ENCODE measurements at places on chromosomes 12 and 14. TPM values are rescaled to one million over a fixed set of nuclear protein-coding genes. Genes with fewer than 3 reads are reported as not detected.

- no peak for DNase-seq
Observed at GRCh38 chr14:97945631-97946030, 1148.4 kb downstream of the VRK1 start.

DNA sequence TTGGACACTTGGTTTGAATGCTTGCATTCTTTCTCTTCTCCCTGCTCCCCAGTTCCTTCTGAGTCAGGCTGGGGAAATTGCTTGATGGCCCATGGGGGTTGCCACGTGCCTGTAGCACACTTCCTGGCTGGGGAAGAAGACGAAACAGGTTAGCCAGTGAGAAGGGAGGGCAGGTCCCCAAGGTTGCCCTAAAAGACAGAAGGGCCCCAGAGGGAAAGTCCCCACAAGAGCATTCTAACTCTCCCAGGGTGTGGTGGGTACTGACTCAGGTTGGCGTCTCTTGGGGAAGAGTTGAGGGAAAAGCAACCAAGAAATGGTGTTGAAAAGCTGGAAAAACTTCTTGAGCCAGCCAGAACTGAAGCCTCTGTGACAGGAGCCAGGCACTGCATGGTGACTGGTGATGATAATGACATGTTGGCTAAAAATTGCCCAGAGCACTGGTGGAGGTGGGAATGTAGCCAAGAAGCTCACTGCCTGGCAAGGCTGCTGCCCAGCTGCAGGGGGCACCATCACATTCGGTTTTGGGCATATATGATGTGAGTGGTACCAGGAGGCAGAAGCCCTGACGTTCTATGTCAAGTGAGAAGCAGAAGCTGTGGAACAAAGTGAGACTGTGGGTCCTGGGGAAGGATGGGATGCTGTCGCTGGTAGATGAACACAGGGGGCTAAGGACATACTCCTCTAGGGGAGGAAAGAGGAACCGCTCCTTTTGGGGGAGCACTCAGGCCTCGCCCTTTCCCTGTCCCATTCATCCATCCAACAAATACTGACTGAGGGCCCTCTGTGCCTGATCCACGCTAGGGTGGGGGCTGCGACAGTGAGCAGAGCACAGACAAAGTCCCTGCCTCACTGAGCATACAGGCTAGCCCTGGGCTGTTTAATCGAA lies 8.1 kb upstream of the RABGGTA start:
- no peak for DNase-seq

GRCh38 chr14:100679707-100680438 lies 46.8 kb upstream of the DLK1 start:
- DNase-seq, result no peak

DNA sequence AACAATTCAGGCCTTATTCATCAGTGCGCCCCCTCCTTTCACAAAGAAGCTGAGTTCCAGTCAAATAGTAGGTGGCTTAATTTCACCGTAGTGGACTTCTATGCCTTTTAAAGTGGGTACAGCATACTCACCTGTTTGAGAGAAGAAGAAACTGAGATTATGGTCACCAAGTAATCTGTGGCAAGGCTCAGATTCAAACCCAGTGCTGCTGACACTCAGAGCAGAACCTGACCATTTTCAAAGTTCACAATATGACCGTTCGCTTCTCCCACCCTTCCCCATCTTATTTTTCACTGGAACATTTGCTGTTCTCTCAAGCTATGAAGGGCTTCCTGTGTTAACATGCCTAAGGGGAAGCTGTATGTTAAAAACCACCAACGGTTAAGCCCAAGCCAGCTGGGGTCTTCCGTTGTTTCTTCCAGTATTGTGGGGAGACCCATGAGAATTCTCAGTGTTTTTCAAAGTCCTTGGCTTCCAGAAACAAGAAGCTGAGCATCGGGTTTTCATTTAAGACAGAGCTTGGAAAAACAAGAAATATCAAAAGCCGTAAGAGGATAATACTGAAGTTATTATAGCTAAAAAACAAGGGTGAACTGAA lies 6.1 kb upstream of the PSMA6 start:
- DNase-seq, result no peak

DNA sequence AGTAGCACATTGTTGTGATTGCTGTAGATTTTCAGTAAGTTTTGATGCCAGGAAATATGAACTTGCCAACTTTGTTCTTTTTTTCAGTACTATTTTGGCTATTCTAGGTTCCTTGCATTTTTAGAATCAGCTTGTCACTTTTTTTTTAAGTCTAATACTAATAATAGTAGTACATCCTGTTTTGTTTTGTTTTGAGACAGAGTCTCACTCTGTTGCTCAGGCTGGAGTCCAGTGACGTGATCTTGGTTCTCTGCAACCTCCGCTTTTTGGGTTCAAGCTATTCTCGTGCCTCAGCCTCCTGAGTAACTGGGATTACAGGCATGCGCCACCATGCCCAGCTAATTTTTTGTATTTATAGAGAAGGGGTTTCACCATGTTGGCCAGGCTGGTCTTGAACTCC lies 16.5 kb downstream of the PWP1 start:
- DNase-seq, result no peak

DNA sequence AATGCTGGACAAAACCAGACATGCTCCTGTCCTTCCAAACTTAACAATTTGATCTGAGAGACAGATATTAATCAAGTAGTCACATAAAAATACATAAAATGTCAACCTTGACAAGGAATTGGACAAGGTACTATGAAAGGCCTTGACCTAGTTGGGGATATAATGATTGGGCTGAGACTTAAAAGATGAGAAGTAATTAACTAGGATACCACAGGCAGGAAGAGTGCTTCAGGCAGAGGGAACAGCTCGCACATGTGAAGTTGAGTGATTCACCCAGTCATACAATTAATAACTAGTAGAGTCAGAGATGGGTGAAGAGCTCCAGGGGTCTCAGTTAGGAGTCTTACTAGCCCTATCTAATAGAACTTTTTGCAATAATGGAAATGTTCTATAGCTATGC lies 259.5 kb downstream of the MSRB3 start:
- no peak for DNase-seq

DNA sequence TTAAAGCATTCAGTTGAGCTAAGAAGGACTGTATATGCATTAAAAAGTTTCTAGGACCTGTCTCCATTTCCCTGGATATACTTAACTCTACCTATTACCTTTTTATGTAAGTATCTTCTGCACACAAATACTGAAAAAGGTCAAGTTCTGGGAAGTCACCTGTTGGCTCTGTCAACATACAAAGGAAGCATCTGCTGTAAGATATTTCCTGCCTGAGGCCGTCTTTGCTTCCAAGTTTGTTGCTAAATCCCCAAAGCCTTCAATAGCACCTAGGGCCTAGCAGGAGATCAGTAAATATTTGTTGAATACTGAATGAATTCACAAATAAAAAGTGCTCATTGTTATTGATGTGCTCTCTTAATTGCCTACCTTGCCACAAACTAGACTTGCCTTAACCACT lies 188.4 kb downstream of the DUSP6 start:
- DNase-seq, result no peak

DNA sequence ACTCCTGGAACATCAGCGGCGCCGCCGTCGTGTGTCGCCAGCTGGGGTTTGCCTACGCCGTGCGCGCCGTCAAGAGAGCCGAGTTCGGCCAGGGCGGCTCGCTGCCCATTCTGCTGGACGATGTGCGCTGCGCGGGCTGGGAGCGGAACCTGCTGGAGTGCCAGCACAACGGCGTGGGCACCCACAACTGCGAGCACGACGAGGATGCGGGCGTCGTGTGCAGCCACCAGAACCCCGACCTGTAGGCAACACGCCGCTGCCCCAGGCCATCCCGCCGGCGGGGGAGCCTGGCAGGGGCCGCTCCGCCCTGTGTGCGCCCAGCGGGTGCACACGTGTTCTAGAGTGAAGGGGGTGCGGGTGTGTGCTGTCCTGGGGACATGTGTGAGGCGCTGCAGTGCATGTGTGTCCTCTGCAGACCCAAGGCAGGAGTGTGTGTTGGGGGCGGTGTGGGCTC lies 8.7 kb upstream of the CYP46A1 start:
- no peak for DNase-seq

DNA sequence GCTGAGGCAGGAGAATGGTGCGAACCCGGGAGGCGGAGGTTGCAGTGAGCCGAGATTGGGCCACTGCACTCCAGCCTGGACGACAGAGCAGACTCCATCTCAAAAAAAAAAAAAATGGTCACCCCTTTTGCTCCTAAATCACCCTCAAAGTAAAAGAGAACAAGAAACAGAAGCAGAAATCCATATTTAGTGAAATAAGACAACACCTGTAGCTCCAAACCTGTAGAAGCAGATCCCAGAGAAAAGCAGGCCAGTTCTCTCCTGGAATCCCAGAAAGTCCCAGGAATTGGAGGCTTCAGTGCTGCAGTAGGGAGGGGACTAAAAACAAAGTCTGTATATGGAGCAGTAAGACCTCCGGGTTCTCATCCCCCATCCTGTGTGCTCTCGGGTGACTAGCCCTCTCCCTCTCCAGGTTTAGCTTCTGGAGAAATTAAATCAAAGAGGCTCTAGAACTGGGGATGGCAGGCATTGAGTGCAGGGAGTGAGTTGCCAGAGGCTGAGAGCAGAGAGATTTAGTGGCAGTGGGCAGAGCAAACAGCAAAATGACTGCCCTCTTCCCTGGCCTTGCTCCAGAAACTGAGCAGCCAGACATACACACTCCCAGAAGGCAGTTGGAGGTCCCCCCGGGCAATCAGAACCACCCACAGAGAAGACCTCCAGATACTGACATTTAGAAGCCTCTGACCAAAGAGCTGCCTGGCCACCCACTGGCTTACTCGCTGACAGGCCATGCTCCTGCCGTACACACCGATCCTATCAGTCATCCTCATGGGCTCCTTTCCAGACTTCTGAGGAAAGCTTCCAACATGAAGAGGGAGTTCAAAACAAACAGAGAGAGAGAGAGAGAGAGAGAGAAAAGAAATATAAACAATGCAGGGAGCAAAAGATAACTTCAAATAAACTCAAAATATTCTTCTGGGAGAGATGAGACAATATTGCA lies 6.3 kb upstream of the MLXIP start:
- DNase-seq, result peak; percentile 26

DNA sequence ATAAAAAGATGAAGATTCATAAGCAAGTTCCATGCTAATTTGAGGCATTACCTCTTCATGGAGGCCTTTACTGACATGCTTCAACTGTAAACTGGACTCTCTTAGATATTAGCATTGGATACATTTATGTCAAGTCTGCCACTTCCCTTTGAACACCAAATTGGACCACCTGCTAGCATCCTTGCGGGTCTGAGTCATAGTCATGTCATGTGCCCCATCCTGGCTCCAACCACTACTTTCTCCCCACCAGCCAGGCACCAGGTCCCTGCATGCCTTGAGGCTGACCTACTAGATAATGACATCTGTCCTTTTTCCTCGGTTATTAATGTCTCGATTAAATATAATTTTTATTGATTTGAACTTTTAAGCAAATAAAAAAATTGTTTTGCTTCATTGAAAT lies 32.9 kb upstream of the EEA1 start:
- DNase-seq, result no peak

DNA sequence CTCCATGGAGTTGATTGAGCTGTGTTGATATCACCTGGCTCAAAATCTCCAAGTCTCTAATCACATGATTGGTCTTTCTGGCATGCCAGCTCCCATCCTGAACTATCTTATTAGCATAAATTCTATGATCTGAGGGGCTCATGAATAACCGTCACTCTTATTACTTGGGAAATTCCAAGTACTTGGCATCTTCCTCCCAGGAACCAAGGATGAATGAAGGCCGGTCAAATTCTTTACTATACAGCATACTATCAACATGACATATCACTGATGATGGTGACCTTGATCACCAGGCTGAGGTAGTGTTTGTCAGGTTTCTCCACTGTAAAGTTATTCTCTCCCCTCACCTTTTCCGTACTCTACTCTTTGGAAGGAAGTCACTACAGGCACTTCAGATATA lies 16.4 kb upstream of the NUBPL start:
- no peak for DNase-seq

GRCh38 chr12:127507341-127507740 lies 759.6 kb upstream of the TMEM132C start:
- DNase-seq, result peak; percentile 25

Gene TNFAIP2
- total RNA-seq, result 5.3 TPM

Gene EPS8
- total RNA-seq, result 17.0 TPM

Gene GALNT8
- 2.6 TPM for total RNA-seq

Gene FOXA1
- total RNA-seq, result 0.99 TPM

Gene TSHR
- total RNA-seq, result not detected

Gene HOTAIR
- total RNA-seq, result not detected

Gene GPRC5A
- not detected for total RNA-seq

Gene HOXC12
- not detected for total RNA-seq

Gene PLEKHD1
- not detected for total RNA-seq

All from neural progenitor cell (in vitro differentiated cells).